Esophagus squamous epithelium (tissue), 5 donors: ENCODE measurements at places on chromosomes 16 and 17.

GRCh38 chr17:32596206-32596605, 109.4 kb downstream of the CDK5R1 start:
- DNase-seq: no peak

DNA sequence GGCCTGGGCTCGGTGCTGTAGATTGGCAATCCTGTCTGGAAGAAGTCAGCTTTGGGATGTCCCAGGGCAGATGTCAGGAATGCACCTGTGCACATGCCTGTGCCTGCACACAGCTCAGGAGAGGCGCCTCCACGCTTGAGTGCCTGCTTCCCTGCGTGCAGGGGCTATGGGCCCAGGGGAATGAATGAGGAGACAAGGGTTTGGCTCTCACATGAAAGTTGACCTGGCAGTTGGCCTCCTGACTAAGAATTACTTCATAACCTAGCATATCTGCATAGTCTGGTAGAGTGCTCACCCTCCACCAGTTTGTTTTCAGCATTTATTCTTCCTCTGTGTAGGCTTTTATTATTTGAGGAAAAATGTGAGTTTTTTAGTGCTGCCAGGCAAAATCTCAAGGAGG, 50.0 kb downstream of the PLD6 start:
- no peak for DNase-seq

GRCh38 chr17:59401274-59401673, 69.8 kb downstream of the YPEL2 start:
- no peak for DNase-seq

- no peak for DNase-seq
These were observed 4.9 kb downstream of the HROB start for GRCh38 chr17:44146375-44147346.

DNA sequence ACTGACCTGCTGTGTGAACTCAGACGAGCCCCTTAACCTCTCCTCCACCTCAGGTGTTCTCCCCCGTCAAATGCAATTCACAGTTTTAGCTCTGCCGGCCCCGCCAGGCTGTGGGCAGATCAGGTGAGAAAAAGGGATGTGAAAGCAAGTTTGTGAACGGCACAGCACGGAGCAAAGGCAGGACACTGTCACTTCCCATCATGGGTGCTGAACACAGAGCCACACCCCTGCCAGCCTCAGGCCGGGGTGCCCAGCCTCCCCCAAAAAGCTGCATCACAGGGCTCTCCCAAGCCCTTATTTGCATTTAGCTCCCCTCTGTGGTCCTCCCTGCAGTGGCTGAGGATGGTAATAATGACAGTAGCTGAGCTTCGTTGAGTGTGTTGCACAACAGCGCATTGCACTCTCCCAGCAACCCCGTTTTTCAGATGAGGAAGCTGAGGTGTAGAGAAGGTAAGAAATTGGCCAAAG, 88.8 kb upstream of the TNRC6C start:
- no peak for DNase-seq
